ENCODE measurements at places on chromosomes 3 and 15.

GRCh38 chr3:136186344-136186743 lies 9.8 kb downstream of the MSL2 start:
- no peak for DNase-seq

DNA sequence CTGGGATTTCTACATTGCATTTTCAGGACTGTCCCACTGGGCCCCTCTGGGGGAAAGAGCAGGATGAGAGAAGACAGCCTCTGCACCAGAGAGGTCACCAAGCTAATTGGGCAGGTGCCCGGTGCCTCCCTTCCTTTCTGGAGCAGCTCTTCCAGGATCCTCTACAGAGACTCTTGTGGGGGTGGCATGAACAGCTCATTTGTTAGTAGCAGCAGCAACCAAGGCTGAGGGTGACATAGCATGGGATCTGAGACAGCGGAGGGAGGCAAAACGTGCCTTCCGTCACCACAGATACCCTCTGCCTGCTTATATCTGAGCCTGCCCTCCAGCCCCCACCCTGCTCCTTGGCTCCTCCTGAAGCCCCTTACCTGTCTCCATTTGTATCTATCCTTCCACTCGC lies 83.1 kb upstream of the OXTR start:
- no peak for DNase-seq

GRCh38 chr3:18751514-18751913 lies 326.4 kb upstream of the SATB1 start:
- no peak for DNase-seq

- no peak for DNase-seq
Observed at GRCh38 chr15:83102346-83102745, 5.1 kb upstream of the TM6SF1 start.

- no peak for DNase-seq
Observed at GRCh38 chr15:91965501-91966193, 112.1 kb downstream of the SLCO3A1 start.

DNA sequence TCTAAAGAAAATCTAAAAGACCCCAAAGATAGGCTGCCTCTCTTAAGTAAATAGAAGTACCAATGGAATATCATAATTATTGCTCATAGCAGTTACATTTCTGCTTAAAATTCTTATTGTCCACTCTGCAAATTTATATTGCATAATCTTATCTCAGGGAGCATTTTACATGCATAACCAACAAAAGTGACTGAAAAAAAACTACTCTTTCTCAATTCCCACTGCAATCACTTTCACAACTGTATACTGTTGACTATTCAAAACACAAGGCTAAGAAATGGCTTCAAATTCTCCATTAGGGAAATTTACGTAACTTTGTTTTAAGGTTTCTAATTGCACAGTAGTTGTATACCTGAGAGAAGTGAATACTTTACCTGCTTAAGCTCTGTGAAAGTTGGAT lies 56.3 kb downstream of the HMG20A start:
- DNase-seq: no peak

DNA sequence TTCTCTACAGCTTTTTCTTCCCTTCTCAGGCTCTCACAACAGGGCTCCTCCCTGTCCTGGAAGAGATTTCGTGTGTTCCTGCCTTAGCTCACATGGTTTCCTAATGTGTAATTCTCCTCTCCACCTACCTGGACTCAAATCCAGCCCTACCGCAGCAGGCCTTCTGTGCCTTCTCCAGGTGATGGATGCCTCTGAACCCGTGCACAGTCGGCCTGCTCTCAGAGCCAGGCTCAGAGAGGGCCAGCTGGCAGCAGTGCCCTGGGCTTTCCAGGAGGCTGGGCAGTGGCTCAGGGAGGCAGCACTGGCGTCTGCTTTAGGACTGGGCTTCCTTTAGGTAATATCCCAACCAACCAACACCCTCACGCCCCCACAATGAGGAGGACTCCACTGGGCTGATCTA lies 123.2 kb upstream of the TMC3 start:
- DNase-seq: no peak

DNA sequence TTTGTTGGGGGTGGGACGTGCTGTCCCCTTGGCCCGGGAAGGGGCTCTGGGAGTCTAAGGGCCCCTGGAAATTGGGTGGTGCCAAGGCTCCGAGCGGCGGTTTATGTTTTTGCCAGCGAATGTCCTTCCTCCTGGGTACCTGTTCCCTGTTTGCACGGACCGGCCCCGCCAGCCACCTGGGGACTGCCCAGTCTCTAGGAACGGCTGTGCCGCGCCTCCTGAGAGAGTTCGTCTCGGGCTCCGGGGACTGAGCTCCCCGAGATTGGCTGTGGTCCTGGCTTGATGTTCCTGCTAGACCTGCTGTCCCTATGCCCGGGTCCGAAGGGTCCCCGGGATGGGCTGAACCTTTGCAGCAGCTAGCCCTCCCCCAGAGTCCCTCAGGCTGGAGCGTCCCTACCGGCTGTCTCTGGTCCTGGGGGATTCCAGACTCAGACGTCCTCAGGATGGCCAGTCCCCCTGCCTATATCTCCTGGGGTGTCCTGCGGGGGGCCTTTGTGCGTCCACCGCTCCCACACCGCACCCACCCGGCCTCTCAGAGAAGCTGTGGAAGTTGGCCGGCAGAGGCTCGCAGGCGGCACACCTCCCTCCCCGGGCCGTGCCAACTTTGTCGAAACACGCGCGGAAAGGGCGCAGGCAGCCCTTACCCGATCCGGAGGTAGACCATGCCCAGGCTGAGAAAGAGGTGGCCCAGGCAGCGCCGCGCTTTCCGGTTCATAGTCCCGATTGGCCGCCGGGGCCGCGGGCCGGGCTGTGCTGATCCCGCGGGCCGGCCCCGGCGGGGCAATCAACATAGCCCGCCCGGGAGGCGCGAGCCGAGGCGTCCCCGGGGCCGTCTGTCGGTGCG lies 547 bp downstream of the WNT7A start:
- no peak for DNase-seq

- DNase-seq: no peak
Observed at GRCh38 chr3:125165948-125166553, 46.5 kb downstream of the SLC12A8 start.

DNA sequence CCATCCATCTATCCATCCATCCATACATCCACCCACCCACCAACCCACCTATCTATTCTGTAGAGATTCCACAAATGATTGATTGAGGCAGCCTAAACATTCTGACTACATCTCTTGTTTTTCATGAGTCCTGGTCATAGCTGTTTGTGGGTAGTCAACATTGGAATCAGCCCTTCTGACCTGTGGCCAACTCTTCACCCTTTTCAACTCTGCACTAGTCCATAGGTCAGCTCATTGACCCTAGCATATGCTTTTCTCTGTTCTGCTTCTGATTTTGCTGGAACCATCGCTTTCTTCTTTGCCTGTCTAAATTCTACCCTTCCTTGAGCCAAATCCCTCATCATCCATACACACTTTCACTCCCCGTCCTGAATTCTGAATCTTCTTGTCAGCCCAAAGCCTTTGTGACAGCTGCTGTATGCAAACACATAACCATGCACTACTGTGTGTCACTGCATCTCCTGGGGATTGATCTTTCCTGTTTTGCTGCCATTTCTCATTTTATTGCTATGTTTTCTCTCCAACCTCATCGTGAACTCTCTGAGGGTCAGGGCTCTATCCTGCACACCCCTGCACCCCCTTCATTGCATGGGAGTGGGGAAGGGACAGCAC lies 16.8 kb upstream of the KCTD6 start:
- no peak for DNase-seq

DNA sequence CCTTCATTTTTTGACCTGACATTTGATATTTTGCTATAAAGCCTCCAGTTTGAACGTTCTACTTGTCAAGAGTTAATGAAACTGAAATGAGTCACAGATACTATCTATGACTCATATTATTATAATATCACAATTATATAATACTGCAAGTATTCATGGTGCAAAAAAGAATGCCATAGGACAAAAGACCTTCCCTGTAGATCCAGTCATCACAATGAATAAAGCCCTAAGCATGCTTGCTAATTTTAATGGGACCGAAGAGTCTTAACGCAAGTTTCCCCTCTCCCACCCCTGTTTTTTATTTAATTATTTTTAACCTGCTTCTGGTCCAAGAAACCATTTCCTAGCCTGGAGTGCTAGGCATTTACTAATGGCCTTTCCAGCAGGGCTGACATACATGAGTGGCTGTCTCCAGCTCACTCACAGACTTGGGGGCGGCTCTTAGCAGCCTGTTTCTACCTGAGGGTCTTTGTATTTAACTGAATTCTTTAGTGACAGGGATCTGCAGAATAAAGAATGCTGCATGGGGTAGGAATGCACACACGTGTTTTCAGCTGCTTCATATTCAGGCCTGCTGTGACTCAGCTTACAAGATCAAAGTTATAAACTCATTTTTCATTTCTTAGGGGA lies 61.2 kb downstream of the THBS1 start:
- no peak for DNase-seq

DNA sequence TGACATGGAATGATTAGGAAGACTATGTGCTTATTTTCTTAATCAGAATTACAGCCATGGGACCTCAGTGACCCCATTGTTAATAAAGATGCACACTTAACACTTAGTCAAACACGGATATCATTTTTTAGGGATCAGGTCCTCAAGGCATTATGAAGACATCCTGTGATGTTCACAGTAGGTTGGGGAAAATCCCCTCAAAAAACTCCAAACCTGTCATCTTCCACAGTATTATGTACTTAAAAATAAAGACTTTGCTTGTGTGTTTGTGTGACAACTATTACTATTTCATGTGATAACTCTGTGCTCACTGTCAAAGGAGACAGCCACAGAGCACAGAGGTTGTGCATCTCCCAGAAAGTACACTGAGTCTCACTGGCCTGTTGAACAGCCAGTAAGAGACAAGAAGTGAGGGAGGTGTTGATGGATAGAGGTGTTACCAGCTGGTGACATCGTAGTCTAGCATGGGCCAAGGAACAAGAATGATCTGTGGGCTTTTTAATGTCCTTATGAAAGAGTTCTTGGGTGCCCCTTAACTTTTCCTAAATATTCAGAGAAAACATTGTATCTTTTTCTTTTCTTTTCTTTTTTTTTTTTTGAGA lies 18.0 kb downstream of the CHST2 start:
- no peak for DNase-seq

DNA sequence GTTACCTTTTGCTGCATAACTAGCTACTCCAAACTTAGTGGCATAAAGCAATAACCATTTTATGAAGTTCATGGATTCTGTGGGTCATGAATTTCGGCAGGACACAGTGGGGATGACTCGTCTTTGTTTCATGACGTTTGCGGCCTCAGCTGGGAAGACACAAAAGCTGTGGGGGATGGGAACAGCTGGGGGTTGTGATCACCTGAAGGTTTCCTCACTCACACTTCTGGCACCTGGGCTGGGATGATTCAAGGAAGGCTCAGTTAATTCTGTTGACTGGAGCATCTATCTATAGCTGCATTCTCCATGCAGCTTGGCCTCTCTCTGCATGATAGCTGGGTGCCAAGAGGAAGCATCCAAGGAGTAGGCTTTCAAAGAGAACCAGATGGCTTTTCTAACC lies 332.8 kb downstream of the ULK4 start:
- no peak for DNase-seq

DNA sequence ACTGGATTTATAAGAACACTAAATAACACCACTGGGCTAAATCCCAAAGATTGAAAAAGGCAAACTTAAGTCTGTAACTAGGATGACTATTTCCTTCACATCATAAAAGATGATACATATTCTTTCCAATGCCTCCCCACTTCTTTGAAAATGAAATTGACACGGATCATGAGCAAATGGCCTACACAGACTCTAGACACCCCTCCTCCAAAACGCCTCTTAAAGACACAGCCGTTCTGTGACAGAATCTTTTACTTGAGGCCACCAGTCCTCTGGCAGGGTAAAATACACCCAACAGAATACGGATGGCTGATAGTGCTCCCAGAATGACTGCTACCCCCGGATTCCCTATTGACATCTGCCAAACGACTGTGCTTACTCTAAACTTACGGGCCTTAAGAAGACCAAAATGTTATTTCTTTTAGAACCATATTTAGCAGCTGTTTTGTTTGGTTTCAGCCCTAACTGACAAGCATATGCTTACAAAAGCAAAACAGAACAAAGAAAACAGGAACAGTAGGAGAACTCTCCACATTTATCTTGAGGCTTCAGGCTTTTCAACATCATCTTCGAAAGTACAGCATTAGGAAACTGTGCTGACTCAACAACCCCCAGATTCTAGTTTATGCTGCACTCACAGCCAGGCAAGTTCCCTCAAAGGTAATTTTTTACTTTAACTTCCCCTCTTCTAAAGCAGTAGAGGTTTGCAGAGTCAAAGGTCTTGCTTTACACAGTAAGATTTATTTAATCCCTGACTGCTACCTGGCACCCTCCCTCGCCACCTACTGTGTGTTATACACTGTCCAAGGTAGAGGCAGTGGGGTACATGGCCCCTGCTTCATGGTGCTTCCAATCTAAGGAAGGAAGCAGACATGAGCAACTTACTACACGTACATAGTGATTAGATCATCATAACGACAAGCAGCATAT lies 84.3 kb downstream of the TNIK start:
- no peak for DNase-seq

- no peak for DNase-seq
Observed at GRCh38 chr15:67782691-67782991, 42.7 kb upstream of the SKOR1 start.

DNA sequence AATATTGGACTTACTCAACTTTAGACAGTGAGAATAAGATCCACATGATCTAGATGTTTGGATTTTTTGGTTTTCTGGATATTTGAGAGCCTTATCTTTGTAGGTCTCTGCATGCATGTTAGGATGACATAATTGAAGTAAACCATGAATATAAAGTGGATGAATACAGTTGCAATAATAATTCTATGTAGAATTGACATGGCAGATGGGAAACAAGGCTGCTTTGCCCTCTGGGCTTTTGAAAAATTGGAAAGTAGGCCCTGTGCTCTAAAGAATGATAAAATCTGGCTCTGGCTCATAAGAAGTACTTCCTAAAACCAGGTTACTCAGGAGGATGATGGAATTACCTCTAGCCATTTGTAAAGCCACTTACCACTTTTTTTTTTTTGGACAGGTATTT lies 86.9 kb downstream of the ZNF609 start:
- DNase-seq: no peak

GRCh38 chr15:34248190-34248589 lies 23.4 kb downstream of the EMC4 start:
- no peak for DNase-seq

DNA sequence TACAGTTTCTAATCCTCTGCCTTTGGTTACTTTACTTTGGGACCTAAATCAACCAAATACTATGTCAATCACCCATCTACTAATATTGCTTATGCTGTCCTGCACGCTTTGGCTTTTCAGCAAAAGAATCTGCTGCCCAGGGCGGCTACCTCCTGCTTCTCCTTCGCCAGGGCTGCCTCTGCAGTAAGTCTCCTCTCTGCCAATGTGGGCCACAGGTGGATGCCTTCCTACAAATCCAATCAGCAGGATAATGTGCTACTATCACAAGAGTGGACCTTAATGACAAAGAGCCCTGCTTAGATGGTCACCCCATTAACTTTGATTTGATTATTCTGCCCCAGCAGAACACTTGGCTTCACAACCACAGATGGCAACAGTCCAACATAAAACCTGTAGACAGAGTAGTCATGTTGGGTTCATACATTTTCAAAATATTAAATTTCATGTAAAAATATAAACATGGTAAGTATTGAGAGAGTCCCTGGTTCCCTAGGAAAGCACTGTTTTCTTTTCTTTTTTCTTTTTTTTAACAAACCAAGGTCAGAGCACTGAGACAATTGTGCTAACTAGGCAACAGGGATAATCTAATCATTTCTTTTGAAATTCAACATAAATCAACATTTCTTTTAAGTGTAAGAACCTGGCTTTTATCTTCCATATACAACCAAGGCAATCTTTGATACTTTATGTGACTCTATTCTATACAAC lies 298.3 kb downstream of the ZBTB20 start:
- DNase-seq: peak; percentile 42
